ENCODE measurements at places on chromosomes 16 and 17.
A peak's percentile ranks its signal among the peaks of the same experiment; 100 is the strongest.

DNA sequence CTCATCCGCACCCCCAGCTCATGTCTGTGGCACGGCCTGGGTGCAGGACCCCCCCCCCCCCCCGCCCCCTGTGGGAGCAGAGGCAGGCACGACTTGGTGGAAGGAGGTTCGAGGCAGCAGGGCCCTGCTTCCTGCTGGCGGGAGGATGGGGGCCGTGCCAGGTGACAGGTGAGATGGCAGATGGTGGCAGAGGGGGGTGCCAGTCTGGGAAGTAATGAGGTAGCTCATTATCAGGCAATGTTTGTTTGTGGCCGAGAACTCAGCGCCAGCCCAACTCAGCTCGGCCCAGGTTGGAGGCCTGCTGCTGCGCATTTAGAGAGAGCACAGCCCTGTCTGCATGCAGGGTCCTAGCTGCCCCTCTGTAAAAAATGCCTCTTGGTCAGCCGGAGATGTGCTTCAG is 40.1 kb upstream of the JPH3 start:
- no peak for DNase-seq

GRCh38 chr17:8532021-8532420 is 96.3 kb downstream of the NDEL1 start:
- DNase-seq = no peak

- DNase-seq = no peak
Measured at GRCh38 chr17:69796078-69796477, 278.9 kb upstream of the KCNJ16 start.

DNA sequence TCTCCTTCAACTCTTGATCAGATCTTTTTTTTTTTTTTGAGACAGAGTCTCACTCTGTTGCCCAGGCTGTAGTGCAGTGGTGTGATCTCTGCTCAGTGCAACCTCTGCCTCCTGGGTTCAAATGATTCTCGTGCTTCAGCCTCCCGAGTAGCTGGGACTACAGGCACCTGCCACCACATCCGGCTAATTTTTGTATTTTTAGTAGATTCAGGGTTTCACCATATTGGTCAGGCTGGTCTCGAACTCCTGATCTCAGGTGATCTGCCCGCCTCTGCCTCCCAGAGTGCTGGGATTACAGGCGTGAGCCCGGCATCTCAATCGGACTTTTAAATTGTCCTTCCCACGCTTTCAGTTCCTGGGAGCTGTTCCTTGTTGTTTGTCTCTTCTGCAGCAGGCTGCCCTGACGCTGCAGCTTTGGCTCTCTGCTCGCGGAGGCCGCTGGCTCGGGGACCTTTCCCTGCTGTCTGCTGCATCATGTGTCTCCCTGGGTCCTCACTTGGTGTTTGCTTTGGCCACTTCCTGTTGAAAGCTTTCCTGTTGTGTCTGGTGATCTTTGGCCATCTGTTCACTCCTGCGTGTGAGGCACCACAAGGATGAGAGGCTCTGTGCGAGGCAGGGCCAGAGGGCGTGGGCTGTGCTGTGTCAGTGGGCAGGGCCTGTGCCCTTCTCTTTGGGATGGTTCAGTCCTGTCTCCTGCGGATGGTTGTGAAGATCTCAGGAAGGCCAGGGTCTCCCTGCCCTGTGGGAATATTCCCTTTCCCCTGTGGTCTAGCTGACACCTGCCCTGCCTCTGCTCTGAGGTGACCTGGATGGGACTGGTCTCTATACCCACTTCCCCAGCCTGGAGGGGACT is 18.4 kb upstream of the CAPN15 start:
- no peak for DNase-seq

- DNase-seq = peak; percentile 49
Measured at GRCh38 chr16:89860747-89861304, 12.6 kb upstream of the TCF25 start.

DNA sequence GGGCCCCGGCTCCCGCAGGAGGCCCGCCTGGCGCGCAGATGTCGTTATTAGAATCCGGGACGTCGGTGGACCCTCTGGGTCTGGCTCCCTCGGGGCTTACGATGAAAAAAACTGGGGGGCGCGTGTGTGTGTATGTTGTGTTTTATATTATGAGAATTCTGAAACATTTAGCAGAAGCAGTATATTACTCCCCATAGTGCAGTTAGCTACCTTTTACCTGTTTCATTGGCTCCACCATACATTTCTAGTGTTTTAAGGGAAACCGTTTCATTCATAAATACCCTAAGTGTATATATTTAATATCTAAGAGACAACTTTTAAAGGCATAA is 486 bp upstream of the DNAJA2 start:
- no peak for DNase-seq

DNA sequence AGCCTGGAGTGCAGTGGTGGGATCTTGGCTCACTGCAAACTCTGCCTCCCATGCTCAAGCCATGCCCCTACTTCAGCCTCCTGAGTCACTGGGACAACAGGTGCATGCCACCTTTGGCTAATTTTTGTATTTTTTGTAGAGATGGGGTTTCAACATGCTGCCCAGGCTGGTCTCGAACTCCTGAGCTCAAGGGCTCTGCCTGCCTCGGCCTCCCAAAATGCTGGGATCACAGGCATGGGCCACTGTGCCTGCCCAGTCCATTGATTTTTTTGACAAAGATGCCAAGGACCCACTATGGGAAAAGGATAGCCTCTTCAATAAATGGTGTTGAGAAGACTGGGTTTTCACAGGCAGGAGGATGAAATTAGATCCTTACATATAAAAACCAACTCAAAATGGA is 10.8 kb upstream of the ADCY7 start:
- DNase-seq = no peak

GRCh38 chr16:89899879-89900481 is 18.7 kb upstream of the MC1R start:
- no peak for DNase-seq

DNA sequence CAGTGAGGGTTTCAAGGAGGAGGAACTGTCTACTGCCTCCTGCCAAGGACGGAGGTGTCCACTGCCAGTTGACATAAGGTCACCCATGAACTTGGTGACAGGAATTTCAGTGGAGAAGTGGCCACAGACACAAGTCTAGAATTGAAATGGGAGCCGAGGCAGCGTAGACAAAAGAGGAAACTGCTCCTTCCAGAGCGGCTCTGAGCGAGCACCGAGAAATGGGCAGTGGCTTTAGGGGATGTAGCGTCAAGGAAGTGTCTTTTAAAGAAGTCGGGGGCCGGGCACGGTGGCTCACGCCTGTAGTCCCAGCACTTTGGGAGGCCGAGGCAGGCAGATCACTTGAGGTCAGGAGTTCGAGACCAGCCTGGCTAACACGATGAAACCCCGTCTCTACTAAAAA is 3.1 kb upstream of the SERPINF1 start:
- DNase-seq = peak; percentile 45

- no peak for DNase-seq
Measured at GRCh38 chr17:57985675-57985974, 2.4 kb downstream of the VEZF1 start.

DNA sequence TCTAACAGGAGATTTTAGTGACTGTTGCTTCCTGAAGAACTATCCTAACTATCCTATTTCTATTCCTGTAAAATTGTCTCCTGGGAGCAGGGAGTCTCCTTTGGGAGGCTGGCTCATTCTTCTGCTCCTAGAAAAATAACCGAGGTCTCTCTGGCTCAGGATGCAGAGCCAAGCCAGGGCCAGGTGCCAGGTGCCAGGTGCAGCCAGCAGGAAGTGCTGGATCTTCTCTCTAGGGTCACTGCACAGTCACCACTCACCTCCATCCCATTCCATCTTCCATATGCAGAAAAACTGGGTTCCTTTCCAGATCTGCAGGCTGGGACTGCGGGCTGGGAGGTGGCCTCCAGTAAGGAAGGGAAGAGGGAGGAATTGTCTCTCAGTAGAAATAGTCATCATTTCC is 3.8 kb upstream of the TMC7 start:
- DNase-seq = no peak

- DNase-seq = no peak
Measured at GRCh38 chr17:9108146-9108545, 86.8 kb downstream of the NTN1 start.

- no peak for DNase-seq
Measured at GRCh38 chr17:20270369-20270768, 197.0 kb downstream of the LGALS9B start.

DNA sequence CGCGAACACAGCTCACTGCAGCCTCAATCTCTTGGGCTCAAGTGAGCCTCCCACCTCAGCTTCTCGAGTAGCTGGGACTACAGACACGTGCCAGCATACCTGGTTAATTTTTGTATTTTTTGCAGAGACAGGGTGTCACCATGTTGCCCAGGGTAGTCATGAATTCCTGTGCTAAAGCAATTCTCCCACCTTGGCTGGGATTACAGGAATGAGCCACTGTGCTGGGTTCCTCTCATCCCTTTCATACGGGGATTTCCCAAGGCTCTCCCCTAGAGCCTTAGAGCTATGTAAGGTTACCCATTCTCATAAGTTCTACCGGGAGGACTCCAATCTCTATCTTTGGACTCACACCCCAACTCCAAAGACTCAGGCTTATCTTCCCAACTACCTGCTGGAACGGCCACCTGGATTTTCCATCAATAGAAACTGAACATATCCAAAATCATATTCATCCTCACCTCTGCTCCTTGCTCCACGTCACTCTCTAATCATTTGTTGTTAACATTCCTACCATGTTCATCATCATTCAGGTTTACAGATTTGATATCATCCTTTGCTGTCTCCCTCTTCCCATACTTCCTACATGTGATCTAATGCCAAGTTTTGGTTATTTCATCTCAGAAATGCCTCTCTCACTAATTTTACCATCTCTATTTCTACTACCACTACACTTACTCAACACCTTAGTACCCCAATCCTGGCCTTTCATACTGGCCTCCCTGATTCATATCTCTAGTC is 92.5 kb downstream of the NCOR1 start:
- DNase-seq = no peak

DNA sequence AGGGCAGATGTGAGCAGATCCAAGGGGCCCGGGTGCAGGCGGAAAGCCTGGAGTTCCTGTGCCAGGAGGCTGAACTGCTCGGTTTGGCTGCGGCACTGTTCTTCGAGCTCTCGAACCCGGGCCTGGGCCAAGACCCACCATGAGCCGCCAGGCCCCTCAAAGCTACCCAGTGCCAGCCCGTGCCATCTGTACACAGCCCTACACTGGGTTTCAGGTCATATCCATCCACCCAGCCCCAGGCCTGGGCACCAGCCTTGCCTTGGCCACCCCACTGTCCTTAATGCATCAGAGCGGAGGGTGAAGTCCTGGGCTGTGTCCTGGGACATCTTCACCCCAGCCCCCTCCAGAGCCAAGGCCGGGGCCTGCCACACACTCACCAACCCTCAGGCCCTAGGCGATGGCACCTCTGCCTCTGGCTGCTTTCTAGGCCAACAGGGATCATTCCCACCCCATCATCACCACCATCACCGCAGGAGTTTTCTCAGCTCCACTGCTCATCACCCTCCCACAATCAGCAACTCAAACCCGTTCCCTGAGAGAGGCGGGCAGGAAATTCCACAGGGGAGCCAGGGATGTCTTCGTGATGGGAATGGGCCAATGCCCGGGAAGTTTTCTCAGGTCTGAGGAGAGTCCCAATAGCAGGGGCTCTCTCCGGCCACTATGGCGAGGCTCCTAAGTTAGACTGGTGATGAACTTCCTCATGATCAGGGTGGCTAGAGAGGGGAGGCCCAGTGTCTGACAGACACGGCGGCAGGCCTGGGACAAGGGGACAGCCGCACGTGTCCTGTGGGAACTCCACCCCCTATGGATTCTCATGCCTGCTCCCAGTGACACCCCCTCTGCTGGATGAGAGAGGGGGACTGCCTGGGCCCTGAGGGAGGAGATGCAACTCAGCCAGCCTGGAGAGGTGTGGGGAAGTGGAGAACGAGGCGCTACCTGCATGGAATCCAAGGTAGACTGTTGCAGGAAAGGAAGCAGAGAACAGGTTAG is 9.1 kb downstream of the TSPOAP1 start:
- DNase-seq = no peak

GRCh38 chr17:35377068-35377467 is 3.6 kb upstream of the SLFN11 start:
- DNase-seq = no peak

- DNase-seq = no peak
Measured at GRCh38 chr17:42270170-42270535, 6.0 kb downstream of the STAT5B start.

- DNase-seq = no peak
Measured at GRCh38 chr17:21357696-21358656, 18.2 kb upstream of the KCNJ12 start.

DNA sequence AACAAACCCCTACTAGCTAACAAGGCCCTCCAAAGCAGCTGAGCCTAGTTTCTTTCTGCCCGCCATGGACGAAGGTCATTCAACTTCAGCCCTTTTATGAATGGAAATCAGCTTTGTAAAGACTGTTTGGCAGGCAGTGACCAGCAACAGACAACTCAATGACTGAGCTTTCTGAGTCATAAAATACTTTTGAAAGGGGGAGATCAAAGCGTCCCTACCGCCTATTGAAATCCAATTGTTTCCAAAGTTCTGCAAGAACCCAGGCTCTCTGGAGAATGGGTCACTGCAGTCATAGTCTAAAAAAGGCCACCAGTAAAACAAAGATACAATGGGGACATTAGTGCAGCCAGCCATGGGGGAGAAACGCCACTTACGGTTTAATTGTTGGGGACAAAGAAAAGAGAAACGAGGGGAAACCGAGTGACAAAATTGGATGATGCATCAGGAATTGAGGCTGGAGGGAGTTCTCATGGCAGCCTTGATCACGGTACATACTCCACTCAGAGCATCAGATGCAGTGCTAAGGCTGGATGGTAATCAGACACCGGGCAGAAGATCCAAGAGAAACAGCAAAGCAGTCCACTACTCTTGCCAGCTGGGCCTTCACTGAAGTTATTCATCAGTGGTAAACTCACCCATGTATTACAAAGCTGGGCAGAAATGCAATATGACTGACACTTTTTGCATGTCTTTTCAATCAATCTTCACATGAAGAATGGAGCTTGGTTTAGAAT is 9.8 kb downstream of the ADAMTS18 start:
- no peak for DNase-seq

GRCh38 chr17:335691-336090 is 16.9 kb downstream of the RPH3AL start:
- no peak for DNase-seq

DNA sequence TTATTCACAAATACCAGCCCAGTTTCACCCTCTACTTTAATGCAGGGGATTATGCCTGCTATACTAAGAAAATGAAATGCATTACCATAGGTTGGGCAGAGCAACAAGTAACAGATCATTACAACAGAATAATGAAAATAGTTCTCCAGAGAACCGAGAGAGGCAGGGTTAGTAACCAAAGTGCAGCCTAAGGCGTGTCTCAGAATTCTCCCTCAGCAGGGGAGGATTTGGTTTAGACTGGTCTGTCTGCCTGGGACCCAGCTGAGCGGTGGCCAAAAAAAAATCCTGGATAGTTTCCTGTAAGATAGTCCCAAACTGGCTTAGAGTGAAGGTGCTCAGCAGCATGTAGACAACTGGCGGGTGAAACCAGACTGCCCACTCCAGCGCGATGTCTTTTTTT is 30.8 kb upstream of the ADCY7 start:
- no peak for DNase-seq

DNA sequence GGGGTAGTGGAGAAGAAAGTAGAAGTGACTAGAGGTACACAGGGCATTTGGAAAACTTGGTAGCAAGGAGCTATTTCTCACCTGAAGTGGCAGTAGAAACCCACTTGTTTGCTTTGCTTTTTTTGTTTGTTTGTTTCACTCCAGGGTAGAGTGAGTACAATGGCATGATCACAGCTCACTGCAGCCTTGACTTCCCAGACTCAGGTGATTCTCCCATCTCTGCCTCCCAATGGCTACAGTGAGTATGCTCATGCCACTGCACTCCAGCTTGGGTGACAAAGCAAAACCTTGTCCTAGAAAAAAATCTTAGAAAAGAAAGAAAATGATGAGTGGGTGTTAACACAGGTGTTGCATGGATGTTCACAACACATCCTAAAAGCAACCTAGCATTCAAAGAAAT is 40.4 kb downstream of the SCNN1G start:
- DNase-seq = no peak
